ENCODE measurements at places on chromosomes 1 and 21.

DNA sequence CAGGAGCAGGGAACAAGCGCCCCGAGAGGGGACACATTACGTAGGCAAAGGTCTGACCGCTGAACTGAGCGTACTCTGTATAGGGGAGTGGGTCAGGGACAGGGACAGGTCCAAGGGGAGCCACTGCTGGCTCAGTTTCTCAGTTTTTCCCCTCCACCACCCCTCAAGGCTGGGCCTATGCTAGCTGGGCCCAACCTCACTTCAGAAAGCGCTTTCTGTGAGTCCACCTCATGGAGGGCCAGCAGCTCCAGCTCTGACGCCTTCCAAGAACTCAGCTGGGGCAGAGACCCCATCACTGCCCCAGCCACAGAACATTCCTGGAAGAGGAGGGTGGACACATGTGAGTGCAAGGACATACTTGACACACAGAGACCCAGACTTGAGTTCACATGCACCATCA is 242.0 kb downstream of the FOXD2 start:
- no peak for DNase-seq

DNA sequence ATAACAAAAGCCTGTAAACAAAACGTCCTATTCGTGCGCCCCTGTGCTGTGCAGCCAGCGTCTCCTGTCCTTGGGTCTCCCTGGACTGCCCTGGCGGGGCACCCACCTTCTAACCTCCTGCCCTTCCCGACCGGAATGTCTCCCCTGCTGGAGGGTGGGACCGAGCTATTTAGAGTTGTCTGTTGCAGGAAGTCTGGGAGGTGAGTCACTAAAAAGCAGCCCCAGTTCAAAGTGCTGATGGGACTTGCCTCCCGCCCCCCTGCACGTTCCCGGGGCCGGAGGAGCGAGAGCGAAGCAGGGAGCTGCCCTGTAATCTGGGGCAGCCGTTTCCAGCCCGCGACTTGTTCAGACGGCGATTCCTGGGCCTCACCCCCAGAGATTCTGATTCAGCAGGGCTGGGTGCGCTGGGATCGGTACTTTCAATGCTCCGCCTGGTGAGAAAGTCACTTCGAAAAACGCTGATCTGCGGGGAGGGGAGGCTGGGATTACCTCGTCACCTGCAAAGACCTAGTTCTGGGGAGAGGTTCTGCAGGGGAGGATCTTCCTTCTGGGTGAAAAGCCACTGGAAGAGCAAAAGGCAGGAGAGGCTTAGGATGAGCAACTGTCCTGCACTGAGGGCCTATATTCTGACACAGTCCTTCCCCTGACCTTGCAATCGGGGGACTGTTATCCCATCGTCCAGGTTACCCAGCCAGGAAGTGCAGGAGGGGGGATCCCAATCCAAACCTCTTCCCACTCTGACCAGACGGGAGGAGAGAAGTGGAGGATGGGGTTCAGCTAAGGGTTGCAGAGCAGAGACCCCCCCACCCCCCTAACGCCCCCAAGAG is 1.2 kb upstream of the DHRS3 start:
- peak; percentile 72 for DNase-seq

DNA sequence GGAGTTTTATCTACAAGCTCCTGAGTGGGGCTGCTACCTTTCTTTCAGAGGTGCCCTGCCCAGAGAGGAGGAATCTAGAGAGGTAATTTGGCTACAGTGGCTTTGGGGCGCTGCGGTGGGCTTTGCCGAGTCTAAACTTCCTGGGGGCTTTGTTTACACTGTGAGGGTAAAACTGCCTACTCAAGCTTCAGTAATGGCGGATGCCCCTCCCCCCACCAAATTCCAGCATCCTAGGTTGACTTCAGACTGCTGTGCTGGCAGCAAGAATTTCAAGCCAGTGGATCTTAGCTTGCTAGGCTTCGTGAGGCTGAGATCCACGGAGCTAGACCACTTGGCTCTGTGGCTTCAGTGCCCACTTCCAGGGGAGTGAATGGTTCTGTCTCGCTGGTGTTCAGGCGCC is 43.9 kb downstream of the SWT1 start:
- no peak for DNase-seq

GRCh38 chr1:28031173-28031572 is 57.2 kb downstream of the EYA3 start:
- DNase-seq: no peak

GRCh38 chr1:231844986-231845502 is 218.5 kb downstream of the DISC1 start:
- DNase-seq: no peak

DNA sequence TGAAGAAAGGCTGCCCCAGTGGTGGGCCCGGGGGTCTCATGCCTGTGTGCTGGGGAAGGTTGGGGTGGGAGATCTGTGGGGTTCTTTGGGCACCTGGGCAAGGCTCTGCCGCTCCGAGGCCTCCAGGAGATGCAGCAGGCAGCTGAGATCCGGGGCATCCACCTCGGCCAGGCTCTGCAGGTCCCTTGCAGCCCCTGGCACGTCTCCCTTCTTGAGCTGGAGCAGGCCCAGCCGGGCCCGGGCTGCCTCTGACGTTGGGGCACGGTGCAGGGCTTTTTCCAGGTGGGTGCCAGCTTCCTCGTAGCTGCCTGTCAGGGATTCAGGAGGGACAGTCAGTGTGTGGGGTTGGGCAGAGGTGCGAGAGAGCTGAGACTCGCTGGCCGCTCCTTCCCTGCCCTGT is 11.4 kb upstream of the MMEL1 start:
- no peak for DNase-seq

- DNase-seq: no peak
Observed at GRCh38 chr1:10065344-10065685, 32.6 kb downstream of the UBE4B start.

DNA sequence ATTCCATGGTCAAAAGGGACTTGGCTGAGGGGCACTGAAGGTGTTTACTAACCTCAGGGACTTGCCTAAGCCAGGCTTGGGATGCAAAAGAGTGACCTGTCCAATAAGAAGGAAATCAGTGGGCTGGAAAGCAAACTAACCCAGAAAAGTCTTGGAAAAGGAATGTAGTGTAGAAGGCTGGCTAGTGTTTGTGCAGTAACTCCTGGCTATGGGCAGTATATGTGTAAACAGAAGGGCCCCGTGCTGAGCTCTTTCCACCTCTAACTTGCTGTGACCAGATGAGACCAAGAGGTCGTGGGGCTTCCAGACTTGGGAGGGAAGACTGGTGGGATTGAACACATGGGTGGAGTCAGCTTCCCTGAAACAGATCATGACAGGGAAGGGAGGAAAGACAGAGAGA is 4.1 kb downstream of the MINDY1 start:
- no peak for DNase-seq

- DNase-seq: peak; percentile 16
Observed at GRCh38 chr1:24586970-24587820, 31.3 kb downstream of the NCMAP start.

GRCh38 chr1:110266834-110267233 is 56.7 kb downstream of the KCNC4 start:
- DNase-seq: no peak

DNA sequence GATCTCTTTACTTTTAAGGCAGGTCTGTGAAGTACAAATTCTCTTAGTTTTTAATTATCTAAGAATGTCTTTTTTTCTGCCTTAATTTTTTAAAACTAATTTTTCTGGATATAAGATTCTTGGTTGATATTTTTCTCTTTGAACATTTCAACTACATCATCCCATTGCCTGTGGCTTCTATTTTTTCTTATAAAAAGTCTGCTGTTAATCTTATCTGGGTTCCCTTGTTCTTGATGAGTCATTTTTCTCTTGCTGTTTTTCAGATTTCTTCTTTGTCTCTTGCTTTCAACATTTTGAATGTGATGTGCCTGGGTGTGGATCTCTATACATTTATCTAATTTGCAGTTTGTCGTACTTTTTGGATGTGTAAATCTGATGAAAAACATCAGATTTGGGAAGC is 525.2 kb upstream of the PBX1 start:
- no peak for DNase-seq

DNA sequence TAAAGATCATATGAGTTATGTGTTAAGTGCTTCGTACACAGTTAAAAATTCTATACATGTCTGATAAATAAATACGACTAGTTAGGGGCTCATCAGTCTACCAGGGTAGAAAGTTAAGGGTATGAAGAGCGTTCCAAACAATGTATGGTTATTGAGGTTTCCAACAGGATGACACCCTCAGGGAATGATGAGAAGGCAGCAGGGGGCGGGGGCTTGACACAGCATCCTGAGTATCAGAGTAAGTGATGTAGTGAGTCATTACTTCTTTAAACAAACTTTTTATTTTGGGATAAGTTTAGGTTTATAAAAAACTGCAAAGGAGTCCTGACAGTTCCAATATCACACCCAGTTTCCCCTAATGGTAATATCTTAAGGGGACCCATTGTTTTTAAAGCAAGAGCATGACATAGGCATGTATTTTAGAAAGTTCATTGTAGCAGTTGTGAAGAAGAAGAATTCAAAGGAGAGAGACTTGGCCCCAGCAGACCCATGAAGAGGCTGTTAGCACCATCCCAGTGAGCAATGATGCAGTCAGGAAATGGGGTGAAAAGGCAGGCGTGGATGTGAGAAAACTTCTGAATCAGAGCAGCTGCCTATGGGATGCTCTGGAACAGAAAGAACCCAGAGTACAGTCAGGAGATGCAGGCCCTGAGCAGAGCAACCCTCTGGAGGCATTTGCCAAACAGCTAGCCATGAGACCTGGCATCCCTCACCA is 15.0 kb upstream of the PSMB2 start:
- no peak for DNase-seq

DNA sequence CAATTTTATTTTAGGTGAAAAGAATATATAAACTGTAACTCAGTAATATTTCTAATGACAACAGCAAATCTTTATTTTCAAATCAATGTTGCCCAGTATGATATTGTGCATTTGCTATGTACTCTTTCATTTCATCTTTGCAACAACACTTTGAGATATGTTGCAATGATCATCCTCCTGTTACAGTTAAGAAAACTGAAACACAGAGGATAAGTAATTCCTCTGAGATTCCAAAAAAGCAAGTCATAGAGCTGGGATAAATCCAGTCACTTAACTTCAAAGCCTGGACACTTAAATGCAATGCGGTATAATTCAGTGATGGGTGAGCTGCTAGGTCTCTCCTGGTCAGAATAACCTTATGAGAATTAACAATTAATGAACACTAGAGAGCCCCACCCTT is 48.6 kb upstream of the EXO1 start:
- DNase-seq: no peak

- peak; percentile 75 for DNase-seq
Observed at GRCh38 chr1:113307771-113308445, 82.4 kb upstream of the MAGI3 start.

GRCh38 chr1:100308777-100309176 is 42.8 kb downstream of the RTCA start:
- DNase-seq: no peak

DNA sequence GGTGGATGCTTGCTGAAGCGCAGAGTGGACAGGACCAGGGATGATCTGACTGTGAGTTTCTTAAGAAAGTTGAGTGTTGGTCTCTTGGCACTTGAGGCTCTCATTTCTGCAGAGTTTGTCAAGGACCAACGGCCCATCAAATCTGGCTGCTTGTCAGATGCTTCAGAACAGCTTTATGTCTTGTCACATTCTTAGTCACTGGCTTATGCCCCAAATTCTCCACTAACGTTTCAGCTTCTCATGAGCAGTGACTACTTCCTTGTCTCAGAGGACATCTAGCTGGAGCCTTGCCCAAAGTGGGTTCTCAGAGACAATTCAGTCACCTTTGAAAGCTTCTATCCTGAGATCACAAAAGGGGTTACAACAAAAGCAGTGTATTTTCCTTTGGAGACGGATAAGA is 92.3 kb downstream of the ST6GALNAC5 start:
- DNase-seq: no peak

DNA sequence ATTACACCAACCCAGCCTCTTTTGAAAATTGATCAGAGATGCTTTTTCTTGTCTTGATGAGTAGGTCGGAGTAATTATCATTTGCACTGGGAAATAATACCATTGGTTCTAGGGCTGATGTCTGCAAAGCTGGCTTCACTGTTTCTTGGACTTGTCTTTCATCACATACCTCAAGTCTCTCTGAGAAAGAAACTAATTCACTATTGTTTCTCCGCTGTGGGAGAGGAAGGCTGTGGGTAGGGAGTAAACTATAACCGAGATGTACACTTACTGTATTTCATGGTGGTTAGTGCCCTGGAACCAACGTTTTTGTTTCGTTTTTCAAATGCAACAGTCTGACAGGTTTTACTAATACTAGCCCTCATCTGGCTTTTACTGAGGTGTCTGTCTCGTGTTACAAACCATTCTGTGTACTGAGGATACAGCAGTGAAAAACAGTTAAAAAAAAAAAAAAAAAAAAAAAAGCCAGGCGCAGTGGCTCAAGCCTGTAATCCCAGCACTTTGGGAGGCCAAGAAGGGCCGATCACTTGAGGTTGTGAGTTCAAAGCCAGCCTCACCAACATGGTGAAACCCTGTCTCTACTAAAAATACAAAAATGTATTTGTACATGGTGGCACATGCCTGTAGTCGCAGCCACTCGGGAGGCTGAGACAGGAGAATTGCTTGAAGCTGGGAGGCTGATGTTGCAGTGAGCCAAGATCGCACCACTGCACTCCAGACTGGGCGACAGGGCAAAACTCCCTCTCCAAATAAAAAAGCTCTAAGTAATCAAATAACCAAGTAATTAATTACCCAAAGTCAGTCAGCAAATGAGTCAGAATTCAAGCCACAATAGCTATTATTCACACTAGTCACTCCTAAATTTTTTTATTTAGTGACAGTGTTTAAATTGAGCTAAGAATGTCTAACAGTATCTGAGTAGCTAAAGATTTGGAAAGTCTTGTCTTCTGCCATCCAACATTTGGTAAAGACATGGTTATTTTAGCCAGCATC is 23.3 kb downstream of the TOMM20 start:
- no peak for DNase-seq

DNA sequence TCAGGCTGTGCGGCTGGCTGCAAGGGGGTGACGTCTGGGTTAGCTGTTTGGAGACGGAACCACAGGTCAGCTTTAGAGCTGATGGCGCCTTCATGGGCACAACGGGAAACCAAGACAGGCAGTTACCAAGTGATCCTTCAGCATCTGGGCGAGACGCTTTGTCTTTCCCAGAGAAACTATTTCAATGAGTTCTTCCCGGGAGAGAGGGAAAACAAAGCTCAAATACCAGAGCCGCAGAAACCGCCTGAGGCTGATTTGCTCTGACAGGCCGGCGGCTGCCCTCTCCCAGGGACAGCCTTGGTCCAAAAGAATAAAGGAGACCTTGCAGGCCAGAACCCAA is 76.5 kb downstream of the CD58 start:
- no peak for DNase-seq

GRCh38 chr1:229058111-229058561 is 212.8 kb upstream of the RAB4A start:
- no peak for DNase-seq

- peak; percentile 46 for DNase-seq
Observed at GRCh38 chr1:26784023-26784871, 3.5 kb upstream of the PIGV start.

All from retinal pigment epithelial cell (primary cell).